Skeletal muscle cell (primary cell): ENCODE measurements at places on chromosomes 13 and 19.

DNA sequence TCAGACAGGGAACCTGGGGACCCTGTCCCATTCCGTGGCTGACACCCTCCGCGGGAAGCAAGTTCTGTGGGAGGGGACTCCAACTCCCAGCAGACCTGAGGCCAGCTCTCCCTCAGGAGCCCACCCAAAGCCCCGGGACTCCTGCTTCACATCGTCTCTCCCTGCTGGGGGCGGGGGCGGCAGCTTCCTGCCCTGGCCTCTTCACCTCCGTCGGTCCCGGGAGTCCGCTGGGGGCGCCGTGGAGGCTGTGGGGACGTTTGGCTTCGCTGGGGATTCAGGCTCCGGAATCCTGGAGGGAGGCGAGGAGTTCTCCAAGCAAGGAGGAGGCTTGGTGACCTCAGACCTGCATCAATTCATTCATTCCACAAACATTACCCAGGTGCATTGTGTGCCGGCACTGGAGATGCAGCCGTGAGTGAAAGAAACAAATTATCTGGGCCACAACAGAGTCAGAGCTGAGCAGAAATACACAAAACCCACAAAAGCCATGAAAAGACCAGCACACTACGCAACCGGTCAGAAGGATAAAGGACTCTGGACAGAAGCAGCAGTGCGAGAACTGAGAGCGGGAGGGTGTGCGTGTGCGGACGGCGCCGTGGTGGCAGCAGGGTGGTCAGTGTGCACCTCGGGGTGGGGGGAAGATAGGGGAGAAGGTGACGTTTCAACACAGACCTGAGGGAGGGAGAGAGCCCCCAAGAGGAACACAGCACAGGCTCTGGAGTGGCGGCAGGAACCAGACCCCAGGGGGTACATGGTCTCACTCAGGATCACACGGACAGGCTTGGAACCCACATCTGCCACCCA lies 19.0 kb downstream of the EPS8L1 start:
- DNase-seq, result no peak

DNA sequence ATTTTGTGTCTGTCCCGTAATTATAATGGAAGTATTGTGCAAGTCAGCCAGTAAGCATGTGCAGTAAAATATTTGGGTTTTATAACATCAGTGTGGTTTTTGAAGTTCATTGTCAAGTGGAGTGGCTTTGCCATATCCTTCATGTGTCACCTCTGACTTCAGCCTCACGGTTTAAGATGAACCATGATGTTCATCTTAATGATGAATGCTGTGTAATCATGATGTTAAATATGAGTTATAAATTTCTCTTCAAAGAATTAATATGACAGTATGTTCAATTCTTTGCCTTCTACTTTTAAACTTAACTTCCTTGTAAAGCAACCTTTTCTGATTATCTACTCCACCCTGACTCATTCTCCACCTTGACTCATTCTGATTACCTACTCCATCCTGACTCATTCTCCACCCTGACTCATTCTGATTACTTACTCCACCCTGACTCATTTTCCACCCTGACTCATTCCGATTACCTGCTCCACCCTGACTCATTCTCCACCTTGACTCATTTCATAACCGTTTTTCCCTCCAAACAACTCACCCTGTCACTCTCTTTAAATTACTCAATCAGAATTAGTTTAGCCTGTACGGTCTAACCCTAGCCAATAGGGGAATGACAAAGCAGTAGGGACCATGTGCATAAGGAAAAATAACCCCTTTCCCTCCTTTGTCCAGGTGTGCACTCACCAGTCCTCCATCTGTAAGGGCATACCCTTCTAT lies 50.3 kb upstream of the ANKRD10 start:
- DNase-seq, result no peak

GRCh38 chr19:45764475-45764874 lies 4.6 kb downstream of the SIX5 start:
- no peak for DNase-seq

DNA sequence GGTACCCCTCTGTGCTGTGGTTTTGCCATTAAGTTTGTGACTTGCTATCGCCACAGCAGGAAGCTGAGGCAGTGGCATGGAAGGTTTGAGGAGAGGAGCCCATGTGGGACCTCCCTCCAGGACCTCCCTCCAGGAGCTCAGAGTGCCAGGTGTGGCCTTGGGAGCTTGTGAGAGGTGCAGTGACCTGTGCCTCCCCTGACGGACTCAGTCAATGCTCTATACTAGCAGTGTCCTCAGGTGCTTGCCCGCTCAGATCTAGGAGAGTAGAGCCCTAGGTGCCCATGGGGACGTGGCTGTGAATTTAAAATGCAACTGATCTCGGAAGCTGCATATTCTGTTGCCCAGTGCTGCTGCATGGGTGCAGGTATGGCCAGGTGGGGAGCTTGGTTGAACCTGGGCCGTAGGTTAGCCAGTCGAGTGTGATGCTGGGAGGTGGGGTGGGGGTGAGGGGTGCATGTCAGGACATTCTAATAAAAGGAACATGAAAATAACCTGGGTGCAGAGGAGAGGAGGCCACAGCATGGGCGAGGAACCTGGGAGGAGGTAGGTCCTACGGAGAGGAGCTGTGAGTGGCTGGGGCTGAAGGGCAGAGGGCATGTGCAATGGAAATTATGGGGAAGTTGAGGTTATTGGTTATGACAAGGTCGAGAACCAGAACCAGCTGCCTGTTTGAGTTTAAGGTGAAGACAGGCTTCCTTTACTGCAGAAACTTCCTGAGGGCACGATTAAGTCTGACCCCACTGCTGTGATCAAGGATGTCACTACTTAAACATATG lies 41.6 kb downstream of the TEX29 start:
- DNase-seq, result no peak

DNA sequence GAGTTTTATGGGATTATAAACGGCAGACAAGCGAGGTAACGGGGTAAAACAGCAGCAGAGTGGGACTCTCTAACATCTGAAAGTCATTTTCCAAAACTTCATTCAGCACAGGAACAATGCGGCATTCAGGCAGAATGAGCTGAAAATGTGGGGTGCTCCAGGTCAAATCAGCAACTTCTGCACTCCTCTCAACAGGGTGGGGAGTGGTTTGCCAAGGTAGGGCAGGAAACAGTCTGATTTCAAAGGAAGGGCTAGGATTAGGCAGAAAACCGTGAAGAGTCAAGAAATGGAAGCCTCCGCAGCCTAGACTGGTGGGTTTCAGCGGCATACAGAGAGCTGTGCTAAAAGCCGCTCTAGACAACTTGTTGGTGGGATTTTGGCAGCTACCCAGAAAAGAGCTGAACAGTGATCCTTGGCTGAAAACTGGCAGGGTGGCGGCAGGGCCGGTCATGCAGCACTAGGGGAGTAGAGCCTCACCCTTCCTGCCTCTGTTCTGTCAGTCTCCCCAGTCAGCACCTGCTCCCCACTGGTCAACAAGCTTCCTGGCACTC lies 154.2 kb upstream of the KLF12 start:
- DNase-seq, result no peak

DNA sequence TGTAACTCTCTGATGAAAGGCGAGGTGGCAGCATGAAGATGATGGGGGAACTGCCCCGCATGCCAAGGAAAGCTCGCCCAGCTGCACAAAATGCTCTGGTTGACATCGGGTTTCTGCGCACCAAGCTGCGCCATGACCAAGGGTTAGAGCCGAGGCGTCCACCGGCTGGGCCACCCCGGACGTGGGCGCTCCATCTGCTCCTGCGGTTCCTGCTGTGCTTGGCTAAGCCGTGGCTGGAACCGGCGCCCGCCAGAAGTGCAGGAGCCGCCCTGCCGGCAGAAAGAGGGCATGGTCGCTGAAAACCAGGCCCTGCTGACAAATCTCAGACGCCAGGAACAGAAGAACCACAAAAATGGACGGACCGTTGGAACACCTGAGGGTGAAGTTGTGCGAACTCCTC lies 57.9 kb downstream of the ZNF100 start:
- DNase-seq, result no peak
